ENCODE measurements at places on chromosomes 3 and 15.

GRCh38 chr3:60573494-60573893 is 677.8 kb downstream of the FHIT start:
- no peak for DNase-seq

DNA sequence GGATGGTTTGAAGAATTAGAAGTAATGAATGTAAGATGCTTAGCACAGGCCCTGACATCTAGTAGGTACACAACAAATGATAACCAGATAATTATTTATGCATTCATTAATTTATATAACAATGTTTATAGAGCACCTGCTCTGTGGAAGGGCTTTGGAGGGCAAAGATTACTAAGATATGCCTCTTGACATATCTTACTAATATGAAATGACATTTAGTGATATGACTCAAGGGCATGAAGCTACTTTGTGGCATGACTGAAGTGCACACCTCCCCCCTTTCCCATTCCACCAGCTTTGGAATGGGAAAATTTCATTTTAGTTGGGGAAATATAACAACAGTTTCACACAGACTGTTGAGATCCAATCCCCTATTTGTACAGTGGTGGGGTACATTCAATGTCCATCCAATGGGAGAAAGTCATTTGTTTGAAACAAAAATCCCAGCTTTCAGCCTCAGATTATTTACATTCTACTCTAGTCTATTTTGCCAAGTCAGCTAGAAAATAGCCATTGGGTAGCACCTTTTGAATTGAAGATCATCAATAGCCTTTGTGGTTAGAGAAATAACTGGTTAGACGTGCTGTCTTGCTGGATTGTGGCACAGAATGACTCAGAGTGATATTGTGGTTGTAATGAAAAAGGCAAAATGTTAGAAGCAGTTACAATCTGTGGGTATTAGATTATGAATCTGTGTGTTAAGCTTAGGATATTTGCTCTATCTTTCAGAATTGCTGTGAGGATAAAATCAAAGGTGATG is 72.9 kb downstream of the MOBP start:
- DNase-seq, result no peak

- DNase-seq, result no peak
These were observed 642.9 kb upstream of the KCNMB2 start for GRCh38 chr3:177893331-177893730.

- DNase-seq, result no peak
These were observed 114.2 kb upstream of the THRB start for GRCh38 chr3:24608701-24609390.

GRCh38 chr3:127820826-127821313 is 1.4 kb downstream of the MGLL start:
- DNase-seq, result peak; percentile 61

GRCh38 chr15:26234976-26235767 is 372.0 kb upstream of the ATP10A start:
- DNase-seq, result no peak

DNA sequence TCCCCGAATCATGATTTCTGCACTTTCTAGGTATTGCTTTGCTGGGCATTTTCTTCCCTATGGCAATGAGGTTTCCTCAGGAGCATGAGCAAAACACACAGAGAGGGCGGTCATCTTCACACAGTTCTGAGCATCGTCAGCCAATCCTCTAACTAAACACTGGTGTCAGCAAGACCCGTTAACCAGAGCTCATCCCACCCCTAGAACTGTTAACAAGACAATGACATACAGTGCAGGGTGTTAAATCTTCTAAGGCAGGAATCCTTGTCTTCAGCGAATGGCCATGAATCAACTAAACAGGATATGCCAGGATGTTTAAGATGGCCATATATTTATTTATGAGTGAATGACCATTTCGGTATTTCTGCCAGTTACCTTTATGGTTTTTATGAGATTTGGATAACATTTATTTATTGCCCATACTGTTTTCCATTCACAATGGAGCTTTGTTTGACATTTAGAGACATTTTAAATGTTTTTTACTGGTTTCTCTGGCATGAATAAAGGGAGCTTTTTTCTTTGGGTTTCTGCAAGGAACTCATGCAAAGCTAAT is 411.5 kb upstream of the PROK2 start:
- DNase-seq, result no peak

GRCh38 chr3:101261506-101261905 is 58.9 kb downstream of the IMPG2 start:
- no peak for DNase-seq

DNA sequence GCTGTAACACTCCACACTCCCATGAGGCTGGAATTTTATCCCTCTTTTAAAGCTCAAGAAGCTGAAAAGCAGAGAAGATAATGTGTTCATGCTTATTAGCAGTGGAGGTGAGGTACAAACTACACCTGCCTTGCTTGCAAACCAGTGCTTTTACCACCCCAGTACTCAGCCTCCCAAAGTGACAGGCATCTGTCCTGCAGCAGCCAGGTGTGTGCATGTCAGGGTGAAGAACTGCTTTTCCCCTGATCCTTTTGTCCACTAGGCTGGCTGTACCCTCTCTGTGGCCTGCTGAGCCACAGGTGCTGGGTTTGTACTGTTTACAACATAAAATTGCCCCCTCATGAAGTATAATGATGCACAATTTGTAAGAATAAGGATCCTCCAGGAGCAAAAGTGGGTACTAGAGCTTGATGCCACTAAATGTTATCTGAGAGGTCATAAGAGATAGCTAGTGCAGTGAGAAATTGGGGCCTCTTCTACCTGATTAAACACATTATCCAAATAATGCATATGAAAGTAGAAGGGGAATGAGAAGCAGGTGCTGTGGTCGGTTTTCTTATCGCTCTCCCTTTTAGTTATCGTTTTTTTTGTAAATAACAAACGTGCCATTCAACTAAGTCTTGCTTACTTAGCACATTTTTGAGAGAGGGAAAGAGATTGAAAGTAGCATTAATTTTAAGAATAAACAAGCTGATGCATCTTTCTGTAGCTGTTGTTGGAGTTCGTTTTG is 39.2 kb upstream of the GADL1 start:
- no peak for DNase-seq

DNA sequence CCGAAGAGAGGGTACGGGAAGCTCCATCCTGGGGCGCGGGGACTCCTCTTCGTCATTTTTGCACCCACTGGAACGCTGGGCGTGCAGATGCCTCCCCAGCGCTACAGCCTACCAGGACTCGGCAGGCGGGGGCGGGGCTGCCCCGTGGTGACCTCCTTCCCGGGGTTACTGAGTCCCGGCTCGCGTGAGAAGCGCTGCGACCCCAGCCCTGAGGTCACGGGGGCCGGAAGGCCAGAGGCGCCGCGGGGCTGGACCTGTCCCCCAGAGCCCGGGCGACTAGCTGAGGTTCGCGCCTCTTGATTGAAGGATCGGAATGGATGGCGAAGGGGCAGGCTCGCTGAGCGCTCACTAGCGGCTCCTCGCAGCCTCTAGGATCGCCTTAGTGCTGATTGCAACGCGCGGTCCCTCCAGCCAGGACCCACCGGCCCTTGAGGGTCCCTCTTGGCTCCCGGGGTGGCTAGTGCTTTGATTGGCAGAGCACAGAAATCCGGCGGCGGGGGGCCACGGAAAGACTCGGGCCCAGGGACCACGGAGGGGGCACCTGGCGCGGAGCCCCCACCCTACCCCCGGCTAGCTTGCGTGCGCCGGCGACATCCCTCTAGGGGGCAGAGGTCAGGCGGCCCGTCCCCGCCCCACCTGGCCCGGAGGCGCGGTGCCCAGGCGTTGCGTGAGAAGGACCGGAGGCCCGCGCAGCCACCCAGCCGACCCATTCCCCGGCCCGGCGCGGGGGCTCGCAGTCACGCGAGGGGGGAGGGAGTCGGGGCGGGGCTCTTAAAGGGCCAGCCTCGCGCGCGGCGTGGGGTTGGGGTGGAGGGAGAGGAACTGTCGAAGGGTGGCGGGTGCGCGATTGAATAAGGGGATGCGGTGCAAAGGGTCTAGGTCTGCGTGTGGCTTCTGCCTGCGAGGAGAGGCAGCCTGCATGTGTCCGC is 781 bp upstream of the CYP1A1 start:
- no peak for DNase-seq

DNA sequence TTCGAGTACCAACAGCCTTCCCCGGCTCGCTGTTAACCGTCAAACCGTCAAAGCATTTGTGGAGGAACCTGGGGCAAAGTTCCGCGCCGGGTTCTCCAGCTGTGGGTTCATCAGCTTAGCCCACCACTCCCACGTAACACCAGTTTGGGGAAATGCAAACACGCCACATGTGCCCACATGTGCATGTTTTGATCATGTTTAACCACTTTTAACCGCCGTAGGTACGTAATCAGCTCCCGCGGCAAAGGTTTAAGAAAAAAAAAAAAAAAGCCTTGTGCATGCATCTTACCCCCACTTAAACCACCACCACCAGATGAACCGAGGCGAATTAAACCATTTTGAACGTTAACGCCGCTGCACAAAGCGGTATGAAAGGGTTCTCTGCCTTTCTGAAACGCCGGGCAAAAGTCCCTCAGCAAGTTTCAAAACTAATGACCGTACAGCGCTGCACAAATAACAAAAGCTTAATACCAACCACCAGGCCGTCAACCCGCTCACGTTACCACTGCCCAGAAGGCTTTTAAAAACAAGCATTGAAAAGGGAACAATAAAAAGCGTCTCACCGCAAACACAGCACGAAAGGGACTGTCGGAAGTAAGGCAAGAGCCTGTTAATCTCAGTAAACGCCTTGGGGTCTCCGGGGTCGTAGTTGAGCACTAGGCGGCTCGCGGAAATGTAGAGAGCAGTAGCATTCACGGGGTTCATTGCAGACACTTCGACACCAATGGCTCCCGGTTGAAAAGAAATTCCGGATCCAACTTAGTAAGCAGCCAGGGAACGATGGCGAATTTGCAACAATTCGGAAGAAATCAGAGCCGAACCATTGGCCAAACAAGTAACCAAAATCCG is 1.5 kb downstream of the MSL2 start:
- no peak for DNase-seq

DNA sequence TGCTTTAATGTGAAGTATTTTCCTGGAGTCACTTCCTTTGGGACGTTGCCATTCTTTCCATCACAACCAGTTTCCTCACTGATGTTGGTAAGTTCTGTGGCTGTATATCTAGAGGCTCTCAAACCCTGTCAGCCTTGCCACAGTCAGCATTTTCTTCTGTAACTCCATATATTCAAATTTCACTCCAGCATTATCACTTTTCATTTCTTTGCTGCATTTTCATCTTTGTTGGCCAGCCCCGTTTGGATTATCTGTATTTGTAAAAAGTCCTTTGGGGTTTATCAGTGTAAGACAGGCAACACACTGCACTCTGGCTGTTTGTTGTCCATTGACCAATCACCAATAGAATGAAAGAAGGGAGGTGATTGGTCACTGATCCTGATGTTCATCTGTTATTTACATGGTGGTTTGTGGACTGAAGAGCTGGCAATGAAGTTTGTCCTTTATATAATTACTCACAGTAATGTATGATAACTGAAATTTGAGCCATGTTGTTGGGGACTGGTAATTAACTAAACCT is 20.3 kb downstream of the GMPS start:
- no peak for DNase-seq

DNA sequence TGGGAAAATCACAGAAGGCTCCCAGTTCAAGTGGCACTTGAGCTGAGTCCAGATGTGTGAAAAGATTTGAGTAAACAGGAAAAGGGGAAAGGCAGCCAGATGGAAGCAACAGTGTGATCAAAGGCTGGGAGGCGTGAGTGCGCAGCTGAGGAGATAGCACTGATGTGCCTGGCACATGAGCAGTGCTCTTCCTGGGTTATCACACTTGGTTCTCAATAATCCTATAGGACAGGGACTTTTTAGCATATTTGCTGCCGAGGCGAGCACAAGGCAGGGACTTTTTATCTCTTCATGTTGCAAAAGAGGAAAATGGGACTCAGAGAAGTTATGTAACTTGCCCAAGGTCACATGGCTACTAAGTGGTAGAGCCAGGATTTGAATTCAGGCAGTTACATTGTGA is 39.6 kb downstream of the CORO2B start:
- no peak for DNase-seq

- DNase-seq, result no peak
These were observed 8.9 kb upstream of the CNTN3 start for GRCh38 chr3:74623261-74623836.

DNA sequence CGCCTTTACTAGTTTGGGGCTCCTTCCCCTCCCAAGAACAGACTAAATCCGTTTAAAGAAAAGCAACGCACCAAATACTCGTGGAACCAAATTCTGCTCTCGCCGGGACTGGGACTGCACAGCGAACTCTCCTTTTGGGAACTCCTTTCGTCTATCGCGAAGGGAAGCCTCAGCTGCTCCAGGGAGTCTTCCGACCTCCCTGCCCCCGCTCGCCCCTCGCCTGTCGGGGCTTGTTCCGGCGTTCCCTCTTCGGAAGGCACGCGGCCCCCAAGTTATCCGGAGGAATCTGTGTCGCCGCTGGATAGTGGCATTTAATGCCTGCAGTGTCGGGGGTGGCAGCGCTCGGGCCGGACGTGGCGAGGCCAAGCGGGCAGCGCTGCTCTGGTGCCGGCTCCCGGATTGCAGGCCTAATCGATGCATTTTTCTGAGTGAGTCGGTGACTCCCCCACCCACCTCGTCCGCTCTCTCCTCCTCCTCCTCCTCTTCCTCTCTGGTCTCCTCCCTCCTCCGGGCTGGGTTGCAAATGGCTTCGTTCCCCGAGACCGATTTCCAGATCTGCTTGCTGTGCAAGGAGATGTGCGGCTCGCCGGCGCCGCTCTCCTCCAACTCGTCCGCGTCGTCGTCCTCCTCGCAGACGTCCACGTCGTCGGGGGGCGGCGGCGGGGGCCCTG is at the start of gene TRIM71:
TSS of gene TRIM71 (plus strand) at position 440 of the 671 bp plus-strand sequence. CDS start at position 524, 84 bp downstream.
- DNase-seq, result no peak

GRCh38 chr3:165784337-165784736 is 52.9 kb downstream of the BCHE start:
- no peak for DNase-seq

GRCh38 chr3:12839156-12839946 is 2.0 kb downstream of the RPL32 start:
- DNase-seq, result no peak

GRCh38 chr3:111906656-111907055 is 47.6 kb downstream of the PHLDB2 start:
- no peak for DNase-seq

DNA sequence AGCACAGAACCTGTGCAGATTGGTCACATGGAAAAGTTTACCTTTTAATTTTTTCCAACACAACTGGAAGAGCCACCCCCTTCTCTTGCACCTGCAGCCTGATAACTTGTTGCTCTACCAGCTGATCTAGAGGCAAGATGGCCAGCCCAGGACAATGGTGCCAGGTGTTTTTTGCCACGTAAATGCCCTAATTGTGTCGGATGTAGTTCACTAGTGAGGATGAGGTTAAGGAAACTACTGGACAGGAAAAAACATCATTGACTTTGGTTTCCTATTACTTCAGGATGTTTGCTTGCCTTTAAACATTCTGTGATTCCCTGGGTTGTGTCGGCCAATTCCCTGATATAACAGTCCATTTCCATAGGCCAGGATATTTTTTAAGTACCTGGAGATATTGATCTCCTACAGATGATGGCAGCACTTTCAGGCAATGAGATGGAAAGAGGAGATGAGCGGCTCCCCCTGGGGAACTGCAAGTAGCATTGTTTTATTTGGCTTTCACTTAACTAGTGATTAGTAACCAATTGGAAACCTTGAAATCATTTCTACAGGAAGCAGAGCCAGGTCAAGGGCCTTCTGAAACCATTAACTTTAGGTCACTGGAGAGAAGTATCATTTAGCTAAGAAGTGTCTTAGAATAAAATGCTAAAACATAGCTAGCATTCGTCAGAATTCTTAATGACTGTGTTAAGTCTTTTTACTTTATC is 72.5 kb downstream of the OSBPL10 start:
- no peak for DNase-seq
